NCI-H774 (cell line): ENCODE measurements at places on chromosomes 4 and X.

GRCh38 chr4:76605099-76605563 lies 170.1 kb downstream of the SHROOM3 start:
- no peak for DNase-seq

DNA sequence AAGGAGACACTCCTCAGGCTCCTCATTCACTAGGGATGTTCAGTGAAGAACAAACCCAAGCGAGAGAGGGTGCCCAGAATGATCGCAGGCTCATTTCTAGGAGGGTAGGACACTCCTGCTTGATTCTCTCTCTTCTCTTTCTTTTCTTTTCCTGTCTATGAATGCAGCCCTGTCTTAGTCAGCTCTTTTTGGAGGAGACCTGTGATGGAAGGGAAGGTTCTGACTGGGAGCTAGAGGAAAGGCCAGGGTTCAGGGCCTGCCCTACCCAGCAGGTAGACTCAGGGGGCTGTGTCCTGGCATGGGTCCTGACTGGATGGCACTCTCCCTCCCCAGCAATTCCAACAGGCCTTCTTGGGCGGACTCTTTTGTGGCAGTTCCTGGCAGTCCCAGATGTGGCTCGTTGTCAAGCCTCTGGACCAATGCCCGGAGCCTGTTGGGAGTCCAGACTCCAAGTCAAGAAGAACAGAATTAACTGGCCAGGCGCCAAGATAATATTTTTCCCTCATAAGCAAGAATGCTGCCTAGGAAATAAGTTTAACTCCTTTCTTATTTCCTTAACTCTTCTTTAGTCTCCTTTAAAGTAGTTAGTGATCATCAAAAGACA lies 139.4 kb upstream of the SCML1 start:
- DNase-seq, result no peak

GRCh38 chr4:2843941-2844584 lies 419 bp downstream of the ADD1 start:
- no peak for DNase-seq

- DNase-seq, result no peak
These were observed 122.8 kb downstream of the SLC10A7 start for GRCh38 chr4:146398896-146399445.

DNA sequence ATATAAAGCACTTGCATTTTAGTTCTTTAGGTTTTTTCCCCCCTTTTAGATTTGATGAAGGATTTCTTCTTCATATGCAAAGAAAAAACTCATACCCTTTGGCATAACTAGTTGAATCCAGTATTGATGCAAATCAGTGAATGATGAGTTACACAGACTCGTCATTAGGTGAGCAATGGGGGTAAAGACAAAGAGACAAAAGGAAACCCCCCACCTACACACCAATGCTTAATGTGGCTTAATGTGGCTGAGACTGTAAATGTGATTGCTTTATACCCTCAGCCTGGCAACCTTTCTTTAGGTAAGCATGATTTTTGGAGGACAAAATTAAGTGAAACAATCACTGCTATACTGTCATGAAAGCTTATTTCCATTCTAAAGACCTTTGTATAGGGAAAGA lies 39.5 kb downstream of the CD40LG start:
- no peak for DNase-seq

DNA sequence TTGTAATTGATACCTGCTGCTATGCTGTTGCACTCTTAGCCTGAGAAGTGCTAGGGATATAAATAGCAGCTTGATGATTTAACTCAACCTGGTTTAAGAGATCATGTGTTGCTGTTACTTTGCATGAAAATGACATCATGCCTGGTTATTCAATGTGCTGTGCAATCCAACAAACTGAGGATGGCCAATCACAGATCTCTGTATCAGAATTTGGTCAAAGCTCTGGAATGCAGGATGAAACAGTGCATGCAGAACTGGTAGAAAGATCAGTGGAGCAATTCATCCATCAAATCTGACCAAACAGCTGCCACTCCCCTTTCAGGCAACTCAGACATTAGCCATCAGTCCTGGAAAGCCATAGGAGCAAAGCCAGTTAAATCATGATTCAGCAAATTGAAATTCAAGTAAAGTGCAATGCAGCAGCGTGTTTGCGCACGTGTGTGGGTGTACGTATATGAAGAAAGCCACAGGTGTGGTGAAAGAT lies 160.3 kb upstream of the RASGEF1B start:
- DNase-seq, result no peak
